ENCODE measurements at places on chromosomes 3 and 15.

DNA sequence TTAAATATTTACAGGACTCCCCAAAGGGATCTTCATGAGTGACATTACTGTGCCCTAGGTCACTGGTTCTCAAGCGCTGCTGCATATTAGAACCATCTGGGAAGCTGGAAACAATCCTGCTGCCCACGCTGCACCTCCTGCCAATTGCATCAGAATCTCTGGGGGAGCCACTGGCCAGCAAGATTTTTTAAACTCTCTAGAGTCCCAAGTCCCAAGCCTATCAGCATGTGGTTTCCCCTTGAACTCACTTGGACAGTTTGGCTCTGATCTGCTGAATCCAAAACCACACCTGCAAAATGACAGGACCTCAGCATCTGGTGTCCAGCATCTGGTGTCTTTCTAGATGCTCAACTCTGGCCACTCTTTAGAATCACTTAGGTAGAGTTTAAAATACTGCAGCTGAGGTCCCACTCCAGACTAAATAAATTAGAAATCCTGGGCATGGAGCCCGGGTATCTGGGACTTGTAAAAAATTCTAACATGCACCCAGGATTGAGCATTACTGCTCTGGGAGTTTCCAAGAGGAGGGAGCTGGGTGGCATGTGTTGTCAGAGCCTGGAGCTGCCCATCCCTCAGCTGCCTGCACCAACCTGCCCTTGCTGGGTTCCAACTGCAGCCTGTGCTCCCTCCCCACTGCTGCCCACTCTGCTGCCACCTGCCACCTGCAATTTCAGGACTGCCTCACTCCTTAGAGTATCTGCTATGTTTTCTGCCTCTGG lies 311.3 kb downstream of the SLC9A9 start:
- DNase-seq, result no peak

DNA sequence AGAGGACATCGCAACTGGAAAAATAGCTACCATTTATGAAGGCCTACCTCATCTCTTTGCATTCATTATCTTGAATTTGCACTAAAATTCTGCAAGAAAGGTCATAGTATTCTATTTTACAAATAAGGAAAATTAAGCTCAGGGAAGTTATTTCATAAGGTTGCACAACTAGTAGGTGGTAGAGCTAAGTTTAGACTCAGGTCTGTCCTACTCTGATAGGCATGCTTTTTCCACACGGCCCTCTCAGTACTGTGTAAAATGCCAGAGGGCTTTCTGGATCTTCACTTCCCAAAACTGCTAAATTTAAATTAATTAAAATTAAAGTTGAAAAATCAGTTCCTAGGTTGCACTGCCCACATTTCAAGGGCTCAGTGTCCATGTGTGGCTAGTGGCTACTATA lies 18.3 kb downstream of the MAP2K1 start:
- DNase-seq, result no peak

GRCh38 chr3:190973771-190974170 lies 111.3 kb upstream of the GMNC start:
- no peak for DNase-seq

DNA sequence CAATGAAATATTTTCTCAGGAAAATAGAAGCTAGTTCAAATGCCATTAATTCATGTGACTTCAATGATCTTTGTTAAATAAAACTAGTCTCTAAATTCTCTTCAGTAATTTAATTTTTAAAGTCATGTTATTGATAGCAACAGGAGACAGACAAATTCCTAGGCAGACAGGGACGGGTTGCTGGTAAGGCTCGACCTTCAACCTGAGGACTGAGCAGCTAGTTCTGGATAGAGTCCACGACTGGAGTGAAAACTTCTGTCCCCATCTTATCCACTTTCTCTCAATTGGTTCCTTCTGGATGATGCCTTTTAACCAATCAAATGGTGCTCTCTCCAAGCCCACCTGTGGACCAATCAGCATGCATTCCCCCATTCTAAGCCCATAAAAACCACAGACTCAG lies 43.8 kb upstream of the C2CD4B start:
- no peak for DNase-seq

GRCh38 chr3:107377151-107377550 lies at the start of gene CCDC54:
Gene CCDC54, plus strand, starts transcription at chr3:107377439. Its CDS starts 149 bp downstream, at chr3:107377588.
- DNase-seq, result no peak

GRCh38 chr3:26750263-26750662 lies 127.7 kb downstream of the LRRC3B start:
- no peak for DNase-seq

DNA sequence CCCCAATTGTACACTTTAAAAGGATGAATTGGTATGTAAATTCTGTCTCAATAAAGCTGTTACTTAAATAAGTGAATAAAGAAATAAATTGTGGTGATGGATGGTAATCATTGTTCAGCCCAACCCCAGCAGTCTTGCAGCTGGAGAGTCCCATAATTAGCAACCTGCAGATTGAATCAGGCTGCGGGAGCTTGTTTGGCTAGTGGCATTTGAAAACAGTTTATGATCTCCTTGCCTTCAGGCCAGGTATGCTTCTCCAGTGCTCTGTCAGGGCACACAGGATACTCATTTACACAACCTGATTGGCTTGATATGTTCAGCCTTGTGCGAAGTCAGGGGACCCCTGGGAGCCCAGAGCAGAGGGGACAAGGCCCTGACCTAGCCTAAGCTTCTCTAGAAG lies 16.5 kb upstream of the TSEN2 start:
- DNase-seq, result no peak

GRCh38 chr3:4680871-4681300 lies 187.7 kb downstream of the ITPR1 start:
- no peak for DNase-seq

DNA sequence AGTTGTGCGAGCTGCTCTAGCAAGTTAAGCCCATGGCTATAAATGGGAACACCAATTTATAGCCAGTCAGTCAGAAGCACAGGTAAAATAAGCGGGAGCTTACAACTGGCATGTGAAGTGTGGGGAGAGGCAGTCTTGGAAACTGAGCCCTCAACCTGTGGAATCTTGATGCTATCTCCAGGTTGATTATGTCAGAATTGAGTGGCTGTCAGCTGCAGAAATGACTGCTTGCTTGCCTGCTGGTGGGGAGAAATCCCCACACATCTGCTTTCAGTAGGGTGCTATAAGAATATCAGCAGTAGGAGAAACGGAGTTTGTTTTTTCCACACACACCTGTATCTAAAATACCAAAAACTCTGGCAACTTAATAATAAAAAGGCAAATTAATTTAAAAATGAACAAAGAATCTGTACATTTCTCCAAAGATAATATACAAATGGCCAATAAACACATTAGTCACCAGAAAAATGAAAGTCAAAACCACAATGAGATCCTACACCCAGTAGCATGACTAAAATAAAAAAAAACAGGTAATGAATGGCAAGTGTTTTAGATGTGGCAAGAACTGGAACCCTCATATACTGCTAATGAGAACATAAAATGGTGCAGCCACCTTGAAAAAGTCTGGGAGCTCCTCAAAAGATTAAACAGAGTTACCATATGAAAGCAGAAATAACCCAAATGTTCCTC lies 26.0 kb upstream of the MAP4 start:
- no peak for DNase-seq

DNA sequence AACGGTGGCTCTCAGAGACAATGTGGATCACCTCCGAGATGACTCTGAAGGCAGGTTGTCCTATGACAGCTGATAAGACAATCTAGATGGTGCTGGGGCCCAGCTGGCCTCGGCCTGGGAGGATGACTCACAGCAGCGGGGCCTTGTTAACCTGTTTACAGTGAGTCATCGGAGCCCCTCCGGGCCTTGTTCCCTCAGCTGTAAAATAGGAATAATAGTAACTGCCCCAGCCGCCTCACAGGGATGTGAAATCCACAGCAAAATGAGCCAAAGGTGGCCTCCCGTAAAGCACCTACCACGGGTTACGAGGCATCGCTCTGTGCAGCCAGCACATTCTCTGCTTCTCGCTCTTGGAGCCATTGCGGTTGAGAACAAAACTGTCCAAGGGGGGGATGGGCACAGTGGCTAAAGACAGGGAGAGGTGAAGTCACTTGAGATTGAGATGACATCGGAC lies 88.6 kb upstream of the RASGRF1 start:
- no peak for DNase-seq

- no peak for DNase-seq
Measured at GRCh38 chr3:112341386-112341785, 8.4 kb downstream of the CD200 start.

GRCh38 chr3:178676942-178677790 lies 140.9 kb downstream of the KCNMB2 start:
- no peak for DNase-seq

DNA sequence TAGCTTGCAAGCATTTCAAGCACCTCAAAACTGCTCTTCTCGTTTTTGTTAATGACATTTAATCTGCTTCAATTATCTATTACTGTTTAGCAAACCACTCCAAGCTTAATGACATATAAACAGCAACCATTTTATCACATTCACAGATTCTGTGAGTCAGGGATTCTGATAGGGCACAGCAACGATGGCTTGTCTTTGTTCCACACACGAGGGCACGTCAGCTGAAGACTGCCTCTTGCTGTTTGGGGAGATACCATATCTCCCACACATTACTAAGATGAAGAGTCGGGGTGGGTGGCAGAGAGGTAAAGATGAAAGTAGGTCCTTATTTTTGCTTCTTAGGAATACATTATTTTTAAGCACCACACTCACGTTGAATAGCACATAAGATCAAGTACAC lies 19.3 kb downstream of the CPOX start:
- no peak for DNase-seq

DNA sequence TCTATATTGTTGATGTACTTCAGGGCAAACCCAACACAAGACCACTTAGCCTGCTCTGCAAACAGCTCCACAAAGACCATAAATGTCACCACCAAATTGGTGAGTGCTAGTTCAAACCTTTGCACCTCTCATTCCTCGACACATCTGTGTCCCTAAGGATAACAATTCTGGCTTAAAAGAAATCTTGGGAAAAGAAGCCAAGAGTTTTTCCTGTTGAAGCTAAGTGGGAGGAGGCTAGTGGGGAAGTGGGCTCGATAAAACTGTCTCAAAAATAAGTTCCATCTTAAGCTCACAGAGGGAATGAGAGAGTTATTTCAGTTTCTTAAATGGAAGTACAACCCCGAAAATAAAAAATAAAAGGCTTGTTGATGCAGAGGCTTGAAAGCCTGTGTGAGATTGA lies 40.4 kb upstream of the PRICKLE2 start:
- no peak for DNase-seq

Data from NCI-H460 (cell line).